ENCODE measurements at places on chromosomes 1 and 21.
A peak's percentile ranks its signal among the peaks of the same experiment; 100 is the strongest.

DNA sequence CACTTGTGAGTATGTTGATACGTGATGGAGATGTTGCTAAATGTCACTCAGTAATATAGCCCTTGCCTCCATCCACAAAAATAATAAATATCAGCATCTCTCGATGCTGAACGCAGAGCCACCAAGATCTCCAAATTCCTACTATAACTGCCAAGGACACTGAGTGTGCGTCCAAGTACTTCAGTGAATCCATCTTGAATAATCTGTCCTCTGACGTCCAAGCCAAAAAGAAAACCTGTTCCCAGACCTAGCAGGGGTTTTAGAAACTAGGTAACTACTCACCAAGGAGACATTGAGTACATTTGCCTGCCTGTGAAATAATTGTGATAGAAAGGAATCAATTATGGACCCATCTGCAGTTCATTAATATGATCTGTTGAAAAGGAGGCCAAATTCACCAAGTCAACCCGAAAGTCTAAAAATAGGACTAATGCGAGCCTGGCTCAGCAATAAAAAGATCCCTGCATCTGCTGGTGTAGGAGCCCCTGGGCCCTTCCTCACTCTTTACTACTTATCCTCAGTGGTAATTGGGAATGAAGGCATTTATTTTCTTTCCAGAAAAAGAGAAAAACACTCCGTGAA, 226.9 kb upstream of the IRF2BP2 start:
- peak; percentile 23 for DNase-seq

- no peak for DNase-seq
Measured at GRCh38 chr1:243596431-243597062, 253.5 kb downstream of the AKT3 start.

- no peak for DNase-seq
Measured at GRCh38 chr1:32888134-32888533, 1.8 kb downstream of the HPCA start.

GRCh38 chr21:41610042-41610839, 102.3 kb upstream of the TMPRSS2 start:
- DNase-seq = peak; percentile 77

DNA sequence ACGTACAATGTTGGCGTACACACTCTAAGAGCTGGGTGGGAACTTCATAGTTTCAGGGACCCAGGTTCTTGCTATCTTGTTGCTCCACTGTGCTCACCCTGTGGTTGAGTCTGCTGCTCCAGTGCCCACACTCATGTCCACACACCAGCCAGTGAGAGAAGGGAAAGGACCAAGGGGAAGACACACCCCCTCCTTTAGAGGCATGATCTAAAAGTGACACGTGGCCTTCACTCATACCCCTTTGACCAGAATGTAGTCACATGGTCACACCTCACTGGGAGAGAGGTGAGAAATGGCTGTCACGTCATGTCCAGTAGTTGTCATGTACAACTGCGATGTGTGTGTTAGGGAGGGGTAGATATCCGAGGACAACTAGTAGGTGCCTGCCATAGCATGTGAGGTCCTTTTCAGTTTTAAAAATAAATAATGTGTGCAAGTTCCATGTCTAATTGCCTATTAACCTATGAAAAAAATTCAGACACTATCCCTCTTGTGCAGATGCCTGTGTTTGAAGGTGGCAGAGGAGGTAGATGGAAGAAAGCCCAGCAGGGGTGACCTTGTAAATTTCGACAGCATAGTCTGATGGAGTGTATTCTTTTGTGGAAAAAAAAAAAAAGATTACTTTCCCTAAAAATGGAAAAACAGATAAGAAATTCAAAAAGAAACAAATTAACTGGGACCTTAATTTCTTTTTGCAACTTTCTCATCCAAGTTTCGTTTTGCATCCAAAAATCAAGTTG, 149.6 kb downstream of the C1orf21 start:
- no peak for DNase-seq

DNA sequence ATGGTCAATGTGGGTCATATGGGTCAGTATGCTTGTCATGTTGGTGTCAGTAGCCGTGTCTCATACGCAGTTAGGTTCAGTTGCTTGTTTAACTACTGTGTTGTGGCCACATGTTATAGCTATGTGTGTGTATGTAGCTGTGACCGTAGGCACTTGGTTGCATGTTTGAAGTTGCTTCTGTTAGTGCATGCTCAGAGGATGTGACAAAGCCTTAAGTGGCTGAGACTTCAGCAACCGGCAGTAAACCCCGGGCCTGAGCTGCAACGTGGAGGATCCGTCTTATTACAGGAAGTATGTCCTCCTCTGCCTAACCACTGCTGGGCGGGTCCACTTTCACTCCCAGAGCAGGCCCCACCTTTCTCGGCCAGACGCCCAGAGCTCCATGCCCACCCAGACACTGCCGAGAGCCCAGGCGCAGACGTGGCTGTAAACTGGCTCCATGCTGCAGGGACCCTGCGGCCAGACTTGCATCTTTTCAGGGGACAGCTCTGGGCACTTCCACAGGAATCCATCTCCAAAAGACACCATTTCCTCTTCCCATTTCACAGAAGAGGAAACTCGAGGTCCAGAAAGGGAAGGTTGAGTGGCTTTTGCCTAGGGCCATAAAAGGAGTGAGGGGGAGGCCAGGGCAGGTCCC, 2.2 kb downstream of the TCEA3 start:
- peak; percentile 39 for DNase-seq

GRCh38 chr1:76595024-76595423, 272.3 kb upstream of the ST6GALNAC5 start:
- DNase-seq = no peak

GRCh38 chr1:30852026-30852425, 56.5 kb downstream of the SDC3 start:
- no peak for DNase-seq

- no peak for DNase-seq
Measured at GRCh38 chr1:162629651-162630050, 2.6 kb upstream of the DDR2 start.

GRCh38 chr1:203858055-203858454, 3.3 kb upstream of the SNRPE start:
- DNase-seq = no peak

- DNase-seq = peak; percentile 49
Measured at GRCh38 chr21:22575165-22575584, 1577.0 kb downstream of the NCAM2 start.

DNA sequence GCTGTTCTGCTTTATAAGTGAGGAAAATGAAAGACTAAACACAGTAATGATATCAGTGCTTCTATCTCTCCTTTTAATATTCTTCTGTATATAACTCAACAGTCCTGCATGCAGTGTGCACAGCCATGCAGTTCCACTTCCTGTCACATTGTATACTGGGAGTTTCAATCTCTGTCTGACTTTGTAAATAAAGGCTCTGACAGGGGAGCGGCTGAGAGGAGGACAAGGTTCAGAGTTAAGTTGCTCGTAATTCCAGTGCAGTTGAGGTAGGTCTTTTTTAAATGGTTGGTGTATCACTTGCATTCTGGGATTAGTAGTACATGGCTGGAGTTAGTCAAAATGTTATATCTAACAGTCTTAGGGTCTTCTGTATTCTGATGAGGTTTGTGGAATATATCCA, 264.5 kb downstream of the OLFM3 start:
- no peak for DNase-seq
